AG08396 (cell line): ENCODE measurements at places on chromosomes 2 and 18.

- DNase-seq: no peak
These were observed 65.6 kb downstream of the NOL4 start for GRCh38 chr18:34158881-34159690.

- DNase-seq: peak; percentile 16
These were observed 33.1 kb downstream of the ARHGAP15 start for GRCh38 chr2:143162123-143162837.

DNA sequence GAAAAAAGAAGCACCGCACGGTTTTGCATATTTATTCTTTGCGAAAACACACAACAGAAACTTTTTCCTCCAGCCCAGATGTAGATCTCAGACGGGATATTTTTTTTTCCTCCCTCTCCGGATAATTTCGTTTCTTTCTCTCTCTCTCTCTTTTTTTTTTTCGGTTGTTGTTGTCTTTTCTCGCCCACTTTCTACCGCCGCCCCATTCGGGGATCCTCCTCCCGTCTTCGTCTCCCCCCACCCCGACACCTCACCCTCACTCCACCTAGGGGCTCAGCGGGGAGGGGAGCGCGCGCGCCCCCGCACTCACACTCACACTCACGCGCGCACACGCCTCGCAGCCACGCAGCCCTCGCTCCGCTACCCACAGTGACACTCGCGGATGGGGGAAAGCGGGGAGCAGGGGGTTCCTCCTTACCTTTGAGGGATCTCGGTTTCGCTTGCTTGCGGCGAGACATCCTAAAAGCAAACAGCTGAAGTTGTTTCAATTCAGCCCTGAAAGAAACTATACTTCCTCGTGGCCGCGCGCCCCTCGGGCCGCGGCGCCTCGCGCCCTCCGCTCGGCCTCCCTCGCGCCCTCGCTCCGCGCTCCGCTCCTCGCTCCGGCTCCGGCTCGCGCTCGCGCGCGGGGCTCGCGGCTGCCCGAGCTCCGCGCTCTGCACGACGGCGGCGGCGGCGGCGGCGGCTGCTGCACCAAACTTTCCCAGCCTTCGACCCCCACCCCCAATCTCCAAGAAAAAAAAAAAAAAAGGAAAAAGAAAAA, 1.3 kb downstream of the ZNF521 start:
- DNase-seq: peak; percentile 76

DNA sequence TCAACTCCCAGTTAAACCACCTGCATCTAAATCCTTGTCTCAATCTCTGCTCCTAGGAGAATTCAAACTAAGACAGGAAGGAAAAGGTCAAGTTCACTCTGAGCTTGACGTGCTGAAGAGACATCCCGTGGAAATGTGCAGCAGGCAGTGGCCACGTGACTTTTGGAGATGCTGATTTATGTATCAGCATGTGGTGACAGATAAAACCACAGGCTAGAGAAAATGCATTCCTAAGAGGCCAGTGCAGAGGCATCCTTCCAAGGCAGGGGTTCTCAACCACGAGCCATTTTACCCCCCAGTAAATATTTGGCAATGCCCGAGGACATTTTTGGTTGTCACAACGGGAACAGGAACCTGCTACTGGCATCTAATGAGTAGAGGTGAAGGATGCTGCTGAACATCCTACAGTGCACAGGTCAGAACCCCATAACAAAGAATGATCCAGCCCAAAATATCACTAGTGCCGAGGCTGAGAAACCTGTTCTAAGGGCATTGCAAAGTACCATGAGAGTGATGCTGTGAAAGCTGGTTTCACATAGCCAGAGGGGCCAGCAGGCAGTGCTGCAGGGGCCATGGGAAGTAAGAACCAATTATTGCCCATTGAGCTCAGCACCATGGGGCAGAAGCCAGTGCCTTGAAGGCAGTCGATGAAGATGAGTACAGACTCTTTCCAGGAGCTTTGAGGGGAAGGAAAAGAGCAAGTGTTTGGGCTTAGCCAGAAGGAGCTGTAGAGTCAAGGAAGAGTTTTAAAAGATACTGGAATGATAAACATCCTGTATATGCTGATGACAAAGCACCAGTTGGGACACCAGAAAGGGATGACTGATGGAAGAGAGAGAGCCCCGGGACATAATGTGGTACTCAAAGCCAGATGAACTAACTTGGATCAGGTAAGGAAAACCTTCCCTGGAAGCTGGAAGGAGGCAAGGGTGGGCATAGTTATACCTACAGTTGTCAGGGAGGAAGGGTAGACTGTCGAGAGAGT, 174.6 kb downstream of the HAUS1 start:
- DNase-seq: peak; percentile 31

- no peak for DNase-seq
These were observed 103.5 kb downstream of the LBH start for GRCh38 chr2:30334762-30335363.

DNA sequence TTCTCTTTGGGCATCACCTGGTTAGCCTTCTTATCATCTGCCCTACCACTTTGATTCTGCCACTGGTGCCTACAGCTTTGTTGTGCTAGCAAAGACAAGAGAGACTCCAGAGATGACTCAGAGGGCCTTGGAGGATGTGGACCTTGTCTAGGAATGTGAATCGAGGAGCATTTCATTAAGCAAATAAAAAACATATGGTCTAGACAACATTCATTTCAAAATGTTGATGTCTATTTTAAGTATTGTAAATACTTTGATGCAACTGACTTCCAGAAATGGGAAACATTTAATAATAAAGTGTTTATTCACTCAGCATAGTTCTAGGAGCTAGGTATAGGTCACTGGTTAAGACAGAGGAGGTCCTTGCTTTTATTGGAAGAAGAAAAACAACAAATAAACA, 195.5 kb downstream of the CDCA7 start:
- DNase-seq: peak; percentile 14

GRCh38 chr2:197145471-197146056, 165.0 kb downstream of the ANKRD44 start:
- DNase-seq: no peak

DNA sequence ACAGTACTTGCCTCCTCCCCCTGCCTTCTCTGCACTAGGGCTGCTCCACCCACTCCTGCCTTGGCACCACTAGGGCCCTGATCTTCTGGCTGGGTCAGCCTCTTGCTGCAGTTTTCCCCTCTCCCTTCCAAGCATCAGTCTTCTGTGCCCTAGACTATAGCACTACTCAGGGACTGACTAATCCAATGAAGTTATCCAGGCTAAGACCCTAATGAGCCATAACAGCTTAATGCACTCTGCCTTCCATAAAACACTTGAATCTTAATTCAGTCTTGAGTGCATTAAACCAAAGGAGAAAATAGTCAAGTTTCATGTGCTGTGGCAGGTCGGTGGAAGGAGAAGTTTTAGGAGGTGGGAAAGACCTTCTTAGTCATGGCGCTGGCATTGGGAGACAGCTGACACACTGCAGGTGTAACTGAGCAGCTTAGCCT, 95.7 kb downstream of the BIN1 start:
- DNase-seq: no peak

DNA sequence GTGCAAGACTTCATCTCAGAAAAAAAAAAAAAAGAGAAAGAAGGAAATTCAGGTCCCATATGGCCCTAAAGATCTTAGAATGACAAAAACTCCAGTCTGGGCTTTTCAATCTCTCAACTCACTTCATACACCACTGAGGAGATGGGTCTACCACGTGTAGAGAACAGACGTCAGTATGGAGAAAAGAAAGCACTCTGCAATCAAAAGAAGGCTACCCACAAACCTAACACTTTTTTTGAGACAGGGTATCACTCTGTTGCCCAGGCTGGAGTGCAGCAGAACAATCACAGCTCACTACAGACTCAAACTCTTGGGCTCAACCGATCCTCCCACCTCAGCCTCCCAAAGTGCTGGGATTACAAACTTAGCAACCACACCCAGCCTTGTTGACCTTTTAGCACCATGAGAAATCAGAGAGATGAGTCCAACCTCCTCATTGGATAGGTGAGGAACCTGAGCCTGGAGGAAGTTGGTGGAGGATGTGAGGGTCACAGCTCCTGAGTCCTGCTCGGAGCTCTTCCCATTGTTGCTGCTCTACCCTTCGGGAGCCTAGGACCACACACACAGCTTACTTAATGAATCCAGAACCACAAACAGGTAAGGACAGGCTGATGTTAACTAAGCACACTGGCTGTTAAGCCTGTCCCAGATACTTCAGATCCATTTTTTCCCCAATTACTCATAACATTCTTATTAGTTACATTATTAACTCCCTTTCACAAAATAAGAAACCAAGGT, 23.7 kb downstream of the TBC1D8 start:
- DNase-seq: no peak

- no peak for DNase-seq
These were observed 507.1 kb upstream of the TNP1 start for GRCh38 chr2:217366966-217367365.

GRCh38 chr2:175036582-175037018, 31.4 kb upstream of the CHN1 start:
- no peak for DNase-seq

GRCh38 chr18:12823892-12824291, 60.1 kb downstream of the PTPN2 start:
- no peak for DNase-seq

GRCh38 chr18:43934781-43935471, 657.6 kb upstream of the SYT4 start:
- no peak for DNase-seq

- no peak for DNase-seq
These were observed 10.9 kb downstream of the PGAP1 start for GRCh38 chr2:196915507-196916189.

GRCh38 chr2:241925277-241925676, 55.7 kb downstream of the RTP5 start:
- no peak for DNase-seq

DNA sequence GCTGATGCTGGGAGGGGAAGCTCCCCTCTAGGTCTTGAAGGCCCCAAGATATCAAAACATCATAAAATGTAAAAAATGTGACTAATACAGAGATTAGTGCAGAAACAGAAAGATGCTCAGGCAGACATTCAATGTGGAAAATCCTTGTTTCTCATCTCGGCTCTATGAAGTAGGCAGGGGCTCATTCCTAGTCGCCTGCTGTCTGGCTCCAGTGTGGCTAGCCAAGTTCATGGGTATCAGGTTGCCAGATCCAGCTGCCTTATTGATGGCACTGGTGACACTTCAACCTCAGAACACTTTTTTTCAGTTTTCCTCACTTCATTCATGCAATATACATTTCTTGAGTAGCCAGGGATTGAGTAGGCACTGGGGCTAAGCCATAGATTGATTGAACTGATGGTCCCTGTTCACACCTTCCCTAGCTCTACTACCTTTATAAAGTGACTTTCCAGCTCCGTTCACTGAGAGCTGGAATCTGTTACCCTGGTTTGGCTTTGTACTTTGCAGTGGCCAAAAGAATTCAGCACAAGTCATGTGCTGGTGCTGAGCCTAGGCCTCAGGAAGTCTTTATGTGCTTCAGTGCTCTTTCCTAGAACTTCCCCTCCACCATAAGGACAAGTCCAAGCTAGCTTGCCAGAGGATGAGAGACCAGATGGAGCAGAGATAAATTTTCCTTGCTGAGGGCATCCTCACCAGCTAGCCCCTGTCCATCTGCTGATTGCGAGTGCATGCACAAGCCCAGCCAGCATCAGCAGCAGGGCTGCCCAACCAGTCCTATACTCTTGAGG, 373.6 kb upstream of the ST6GAL2 start:
- DNase-seq: no peak

GRCh38 chr2:197268786-197269584, 41.6 kb downstream of the ANKRD44 start:
- peak; percentile 46 for DNase-seq

DNA sequence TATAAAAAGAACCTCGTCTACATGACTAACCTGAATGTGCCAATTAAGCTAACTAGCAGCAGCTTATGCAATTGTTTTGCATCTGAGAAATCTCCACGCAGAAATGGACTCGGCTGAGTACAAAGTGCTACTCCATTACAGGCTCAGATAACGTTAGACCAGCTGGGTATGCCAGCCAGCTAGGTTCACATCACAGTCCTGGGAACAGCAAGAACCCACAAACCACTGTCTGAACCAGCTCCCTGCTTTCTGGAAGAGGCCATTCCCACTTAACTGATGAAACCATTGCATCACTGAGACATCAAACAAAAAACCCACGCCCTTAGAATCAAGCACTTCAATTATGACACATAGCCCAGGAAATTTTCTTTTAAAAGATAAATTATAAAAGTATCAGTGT, 202.7 kb downstream of the CYRIA start:
- no peak for DNase-seq

DNA sequence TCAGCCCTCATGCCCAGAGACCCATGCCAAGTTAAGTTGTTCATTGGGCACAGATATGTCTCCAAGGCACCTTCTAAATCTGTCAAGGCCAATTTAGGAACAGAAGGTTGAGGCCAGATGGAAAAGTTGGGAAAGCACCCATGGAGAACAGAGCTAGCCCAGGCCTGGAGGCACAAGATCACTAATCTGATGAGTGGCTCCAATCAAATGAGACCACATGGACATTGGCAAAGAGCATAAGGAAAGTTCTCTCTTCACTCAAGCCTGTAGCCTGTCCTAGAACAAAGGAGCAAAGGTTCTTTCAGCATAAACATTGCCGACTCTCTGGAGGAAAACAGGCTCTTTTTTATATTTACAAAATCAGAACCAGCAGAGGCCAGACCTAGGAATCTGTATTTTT, 154.8 kb downstream of the RNF152 start:
- no peak for DNase-seq

- peak; percentile 70 for DNase-seq
These were observed 35.4 kb downstream of the INPP4A start for GRCh38 chr2:98479959-98480524.

- DNase-seq: no peak
These were observed 93.2 kb downstream of the DHRS9 start for GRCh38 chr2:169162613-169163012.

DNA sequence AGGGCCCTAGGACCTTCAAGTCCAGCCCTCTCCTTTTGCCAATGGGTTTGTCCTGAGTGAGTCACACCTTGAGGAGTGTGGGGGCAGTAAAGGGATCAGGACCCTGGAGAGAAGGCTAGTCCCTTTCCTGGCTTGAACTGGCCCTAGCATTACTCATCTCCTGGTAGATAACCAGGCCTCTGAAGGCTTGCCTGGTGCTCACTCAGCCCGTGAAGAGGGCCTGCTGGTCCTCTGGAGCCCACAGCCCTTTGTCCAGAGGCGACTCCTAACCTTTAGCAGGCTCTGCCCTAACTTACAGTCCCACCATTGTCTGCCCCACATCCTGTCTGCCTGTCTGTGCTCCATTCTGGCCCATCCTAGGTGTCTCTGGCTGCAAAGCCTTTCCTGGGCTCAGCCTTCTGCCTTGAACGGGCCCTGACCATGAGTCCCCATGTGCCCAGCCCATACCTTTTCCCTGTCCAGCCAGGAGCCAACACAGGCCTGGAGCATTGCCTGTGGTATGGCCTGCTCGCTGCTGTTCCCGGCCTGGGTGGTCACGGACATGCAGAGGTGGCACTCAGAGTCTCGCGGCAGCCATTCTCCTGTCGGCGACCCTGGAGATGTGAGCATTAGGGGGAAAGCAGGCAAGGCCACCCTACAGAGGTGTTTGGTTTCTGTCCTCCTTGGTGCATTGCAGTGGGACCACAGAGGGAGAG, 5.0 kb downstream of the SFTPB start:
- peak; percentile 88 for DNase-seq

DNA sequence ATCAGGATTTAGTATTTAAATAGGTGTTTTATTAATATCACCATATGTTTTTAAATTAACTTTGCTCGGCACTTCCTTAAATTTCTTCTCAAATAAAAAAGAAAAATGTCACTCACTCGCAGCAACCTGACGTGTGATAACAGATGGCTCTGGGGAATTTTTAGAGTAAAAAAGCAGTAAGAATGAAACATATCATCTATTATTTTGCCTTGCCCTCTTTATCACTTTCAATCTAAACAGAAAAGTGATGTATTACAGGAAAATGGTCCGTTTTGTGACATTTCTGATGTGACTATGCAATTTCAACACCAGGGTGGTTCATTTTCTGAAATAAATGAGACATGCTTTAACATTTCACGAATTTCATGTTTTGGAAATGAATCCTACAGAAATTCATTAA, 1368.0 kb upstream of the LRRTM1 start:
- DNase-seq: no peak

- DNase-seq: no peak
These were observed 24.1 kb downstream of the PLCD4 start for GRCh38 chr2:218631837-218632236.
